ENCODE measurements at places on chromosomes 5 and 9.

DNA sequence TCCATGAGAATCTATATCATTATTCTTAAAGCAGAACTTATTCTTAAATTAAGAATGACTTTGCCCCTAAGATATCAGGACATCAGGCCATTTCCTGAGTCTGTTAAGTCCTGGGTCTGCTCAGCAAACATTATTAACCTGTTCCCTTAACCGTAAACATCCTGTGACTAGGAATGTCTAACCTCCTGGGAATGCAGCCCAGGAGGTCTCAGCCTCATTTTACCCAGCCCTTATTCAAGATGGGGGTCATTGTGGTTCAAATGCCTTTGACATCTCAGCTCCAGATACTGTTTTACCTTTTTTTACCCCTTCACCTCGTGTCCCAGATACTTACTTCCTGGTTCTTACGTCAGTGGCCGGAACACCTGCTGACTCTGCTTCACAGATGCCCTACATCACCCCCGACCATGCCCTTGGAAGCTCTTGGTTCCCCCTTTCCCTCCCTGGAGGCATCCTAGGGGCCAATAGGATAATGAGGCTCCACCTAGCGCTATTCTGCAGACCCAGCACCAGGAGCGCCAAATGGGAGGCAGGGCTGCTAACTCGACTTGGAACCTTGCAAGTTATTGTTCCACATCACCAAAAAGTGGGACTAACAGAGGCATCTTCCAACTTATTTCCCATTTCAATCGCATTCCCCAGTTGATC is 182.5 kb downstream of the MED10 start:
- no peak for DNase-seq

- no peak for DNase-seq
These were observed 36.2 kb downstream of the IARS1 start for GRCh38 chr9:92257327-92257726.

DNA sequence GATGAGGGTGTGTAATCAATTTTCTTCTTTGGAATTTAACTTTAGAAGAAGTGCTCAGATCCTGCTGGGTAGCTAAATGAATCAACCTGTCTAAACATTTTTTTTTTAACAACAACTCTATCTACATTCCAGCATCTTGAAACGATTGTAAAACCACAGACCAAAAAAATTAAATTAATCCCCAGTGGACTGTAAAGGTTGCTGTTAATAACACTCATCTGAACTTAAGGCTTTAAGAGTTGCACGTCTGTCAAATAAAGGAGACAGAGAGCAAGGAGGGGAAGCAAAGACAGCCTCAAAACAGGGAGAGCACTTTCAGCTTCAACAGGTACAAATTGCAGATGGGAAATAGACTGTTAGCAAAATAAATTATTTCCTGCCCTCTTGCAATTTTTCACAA is 548.5 kb downstream of the DTWD2 start:
- DNase-seq, result no peak

DNA sequence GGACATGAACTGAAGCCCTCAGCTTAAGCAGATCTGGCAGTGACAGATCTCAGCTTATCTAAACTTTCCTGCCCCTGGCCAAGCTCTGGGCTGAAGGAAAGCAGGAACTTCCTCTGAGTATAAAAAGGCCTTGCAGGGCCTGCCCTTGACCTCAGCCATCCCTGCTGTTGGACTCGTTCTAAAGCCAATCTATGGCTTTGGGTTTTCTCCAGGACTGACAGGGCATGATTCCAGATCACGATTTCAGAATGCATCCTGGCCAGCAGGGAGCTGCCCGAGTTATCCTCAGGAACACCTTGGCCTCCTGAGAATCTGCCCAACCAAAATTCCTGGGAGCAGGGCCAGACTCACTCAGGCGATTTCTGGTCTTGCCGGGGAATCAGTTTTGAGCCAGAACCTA is 502.7 kb downstream of the TLE4 start:
- DNase-seq, result no peak

DNA sequence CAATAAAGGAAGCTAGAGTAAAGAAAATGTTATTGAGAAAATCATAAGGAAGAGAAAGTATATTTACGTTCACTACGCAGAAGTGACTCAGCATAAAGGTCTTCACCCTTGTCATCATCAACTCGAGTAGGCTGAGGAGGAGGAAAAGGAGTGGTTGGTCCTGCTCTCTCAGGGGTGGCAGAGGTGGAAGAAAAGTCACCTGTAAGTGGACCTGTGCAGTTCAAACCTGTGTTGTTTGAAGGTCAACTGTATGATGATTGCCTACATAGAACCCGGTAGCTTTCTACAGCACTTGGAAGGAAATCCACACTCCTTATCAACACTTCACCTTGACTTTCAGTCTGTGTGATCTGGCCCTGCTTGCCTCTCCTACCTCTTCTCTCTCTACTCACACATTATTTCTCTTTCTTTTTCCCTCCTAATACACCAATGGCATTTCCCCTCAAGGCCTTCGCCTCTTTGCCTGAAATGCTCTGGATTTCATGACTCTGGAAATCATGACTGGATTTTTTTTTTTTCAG is 109.3 kb upstream of the CPEB4 start:
- no peak for DNase-seq
